CD4-positive, CD25-positive, alpha-beta regulatory T cell (primary cell): ENCODE measurements at places on chromosomes 6 and 20.

DNA sequence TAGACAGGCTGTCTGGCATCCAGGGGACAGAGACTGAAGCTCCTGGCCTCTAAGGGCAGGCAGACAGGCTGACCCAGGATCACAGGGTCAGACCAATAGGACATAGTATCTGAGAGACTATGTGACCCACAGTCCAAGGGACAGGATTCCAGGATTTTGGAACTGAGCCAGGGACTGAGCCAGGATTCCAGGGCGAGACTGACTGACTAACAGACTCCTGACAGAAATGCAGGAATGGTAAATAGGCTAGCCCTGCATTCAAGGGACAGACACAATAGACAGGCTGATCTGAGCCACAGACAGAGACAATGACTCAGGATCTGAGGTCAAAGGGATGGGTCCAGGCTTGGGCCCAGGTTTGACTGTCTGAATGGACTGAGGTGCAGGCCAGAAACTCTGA is 19.8 kb downstream of the XKR7 start:
- no peak for DNase-seq

DNA sequence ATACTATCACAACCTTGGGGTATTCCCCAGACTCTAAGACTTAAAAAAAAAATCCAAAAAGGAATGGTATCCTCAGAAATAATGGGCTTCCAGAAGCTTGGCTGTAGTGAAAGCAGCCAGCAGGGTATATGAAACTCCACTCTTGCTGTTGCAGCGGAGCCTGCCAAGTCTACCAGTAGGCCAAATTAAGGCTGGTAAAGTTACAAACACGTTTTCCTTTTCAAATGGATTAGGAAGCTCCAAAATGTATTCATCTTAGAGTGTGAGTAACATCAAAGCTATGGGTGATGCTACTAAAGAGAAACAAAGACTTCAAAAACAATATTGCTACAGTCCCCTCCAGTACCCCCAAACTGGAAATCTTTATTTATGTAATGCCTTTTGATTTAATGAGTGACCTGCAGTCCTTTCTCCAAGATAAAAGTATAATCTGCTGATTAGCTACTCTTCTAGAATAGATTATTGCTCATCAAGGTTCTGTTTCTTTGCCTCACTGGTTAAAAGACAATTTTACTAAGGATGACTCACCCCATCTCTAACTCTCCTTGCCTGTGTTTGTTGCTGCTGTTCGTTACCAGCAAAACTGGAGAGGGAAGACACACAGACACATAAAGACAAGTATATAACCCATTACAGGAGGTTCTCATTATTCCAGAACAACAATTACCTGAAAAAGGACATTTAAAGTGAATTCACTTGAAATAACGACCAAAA is 84.9 kb downstream of the BTBD9 start:
- no peak for DNase-seq

DNA sequence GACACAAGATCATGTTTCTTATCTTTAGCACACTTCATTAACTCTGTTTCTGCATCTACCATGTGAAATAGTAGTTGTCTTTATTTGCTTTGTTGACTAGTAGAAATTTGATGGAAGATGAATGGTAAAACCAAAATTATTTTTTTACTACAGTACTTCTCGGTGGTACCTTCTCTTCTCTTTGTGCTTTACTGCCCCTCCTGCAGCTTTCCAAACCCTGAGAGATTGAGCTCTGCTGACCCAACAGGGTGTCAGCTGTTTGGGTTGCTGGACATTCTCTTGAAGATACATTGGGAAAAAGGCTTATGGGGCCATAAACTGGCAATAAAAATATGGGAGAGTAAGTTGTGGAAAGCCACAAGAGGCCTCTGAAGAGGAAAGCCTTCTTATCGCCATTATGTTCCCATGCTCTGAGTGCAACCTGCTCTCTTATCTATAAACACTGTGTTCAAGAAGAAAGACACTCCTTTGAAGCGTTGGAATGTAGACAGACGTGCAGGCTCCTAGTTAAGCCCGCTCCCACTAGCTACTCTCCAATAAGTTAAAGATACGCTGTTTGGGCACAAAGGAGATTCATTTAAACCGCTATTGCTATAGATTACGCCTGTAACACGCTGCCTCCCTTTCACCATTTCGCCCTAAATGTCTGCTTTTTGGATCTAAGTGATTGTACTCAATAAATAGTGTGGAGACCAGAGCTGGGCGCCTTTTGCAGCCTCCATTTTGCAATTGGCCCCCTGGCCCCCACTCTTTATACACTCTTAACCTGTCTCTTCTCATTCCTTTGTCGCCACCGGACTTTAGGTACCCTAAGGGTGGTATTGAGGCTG is 60.1 kb upstream of the PRSS16 start:
- DNase-seq, result no peak

DNA sequence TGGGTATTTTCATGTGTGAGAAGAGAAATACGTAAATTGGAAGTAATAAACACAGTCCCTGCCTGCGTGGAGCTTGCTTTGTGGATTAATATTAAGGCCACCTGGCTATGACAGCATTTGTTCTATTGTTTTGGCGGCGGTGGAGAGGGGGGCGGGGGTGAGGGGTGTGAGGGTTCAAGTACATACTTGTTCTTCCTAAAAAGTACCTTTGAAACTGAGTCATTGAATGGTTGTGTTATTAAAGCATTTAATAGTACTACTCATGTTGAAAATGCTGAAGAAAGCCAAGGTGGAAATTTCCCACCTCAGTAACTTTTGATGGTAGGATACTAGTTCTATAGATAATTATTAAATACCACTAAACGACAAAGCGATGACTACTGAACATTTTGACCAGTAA is 95.0 kb downstream of the FOXC1 start:
- DNase-seq, result no peak

DNA sequence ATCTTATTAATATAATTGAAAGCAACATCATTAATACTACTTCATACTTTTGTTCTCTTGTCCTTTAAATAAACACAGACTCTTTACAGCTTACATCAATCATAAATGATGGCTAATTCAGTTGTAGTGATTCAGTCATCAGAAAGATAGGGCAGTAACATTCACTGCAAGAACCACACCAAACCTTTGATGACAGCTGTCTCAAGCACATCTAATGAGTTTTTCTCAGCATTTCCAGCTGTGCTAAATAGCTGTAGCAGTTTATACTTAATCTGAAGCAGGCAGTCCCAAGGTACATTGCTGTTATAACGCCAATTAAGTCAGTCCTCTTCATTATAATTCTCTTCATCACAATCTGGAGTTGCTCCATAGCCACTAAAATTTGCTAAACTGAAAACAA is 45.7 kb downstream of the PREP start:
- no peak for DNase-seq

GRCh38 chr6:168229368-168229752 is 90.2 kb downstream of the DACT2 start:
- no peak for DNase-seq

GRCh38 chr20:61659994-61660346 is 405.7 kb downstream of the TAF4 start:
- DNase-seq, result no peak

- no peak for DNase-seq
Observed at GRCh38 chr6:13872681-13873080, 52.1 kb upstream of the RNF182 start.

GRCh38 chr6:82921258-82921657 is 144.4 kb downstream of the UBE3D start:
- DNase-seq, result no peak
